ENCODE measurements at places on chromosomes 12 and 14. TPM values are rescaled to one million over a fixed set of nuclear protein-coding genes. Genes with fewer than 3 reads are reported as not detected.

Gene TMCC3
- 0.09 TPM for polyA plus RNA-seq

Gene AJUBA
- polyA plus RNA-seq: 46.3 TPM

Gene CLEC1B
- not detected for polyA plus RNA-seq

Gene REM2
- 0.07 TPM for polyA plus RNA-seq

Gene NPC2
- 272 TPM for polyA plus RNA-seq

Gene VRTN
- polyA plus RNA-seq: not detected

Gene DAO
- polyA plus RNA-seq: not detected

Gene TSPAN8
- not detected for polyA plus RNA-seq

Gene RD3L
- polyA plus RNA-seq: not detected

Gene NFATC4
- 35.8 TPM for polyA plus RNA-seq
